ENCODE measurements at places on chromosomes 6 and 20.
A peak's percentile ranks its signal among the peaks of the same experiment; 100 is the strongest.

- no peak for DNase-seq
Observed at GRCh38 chr6:130029163-130029562, 10.8 kb downstream of the L3MBTL3 start.

DNA sequence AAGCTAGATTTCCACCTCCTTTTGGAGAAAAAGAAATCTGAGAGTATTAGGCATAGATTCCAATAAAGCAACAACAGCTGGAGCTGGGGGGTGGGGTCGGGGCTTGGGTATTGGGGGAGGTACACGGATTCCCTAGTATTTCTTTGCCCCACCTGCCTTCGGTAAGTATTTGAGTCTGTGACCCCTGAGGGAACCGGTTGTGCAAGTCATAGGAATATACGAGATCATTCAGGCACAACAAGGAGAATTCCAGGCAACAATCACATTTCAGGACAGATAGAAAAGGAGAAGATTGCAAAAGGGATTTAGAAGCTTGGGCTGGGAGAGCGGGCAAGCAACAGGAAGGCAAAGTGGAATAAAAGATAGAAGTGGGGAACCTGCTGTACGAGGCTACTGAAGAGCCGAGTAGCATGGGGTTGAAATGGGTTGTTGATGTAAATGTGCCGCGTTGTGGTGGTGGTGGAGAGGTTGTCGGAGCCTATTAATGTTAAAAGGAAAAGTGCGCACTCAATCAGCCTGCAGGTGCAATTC, 148.9 kb downstream of the BCAS1 start:
- no peak for DNase-seq

GRCh38 chr6:133805876-133806275, 83.0 kb upstream of the TCF21 start:
- no peak for DNase-seq

- no peak for DNase-seq
Observed at GRCh38 chr6:18488526-18489270, 101.5 kb downstream of the RNF144B start.

DNA sequence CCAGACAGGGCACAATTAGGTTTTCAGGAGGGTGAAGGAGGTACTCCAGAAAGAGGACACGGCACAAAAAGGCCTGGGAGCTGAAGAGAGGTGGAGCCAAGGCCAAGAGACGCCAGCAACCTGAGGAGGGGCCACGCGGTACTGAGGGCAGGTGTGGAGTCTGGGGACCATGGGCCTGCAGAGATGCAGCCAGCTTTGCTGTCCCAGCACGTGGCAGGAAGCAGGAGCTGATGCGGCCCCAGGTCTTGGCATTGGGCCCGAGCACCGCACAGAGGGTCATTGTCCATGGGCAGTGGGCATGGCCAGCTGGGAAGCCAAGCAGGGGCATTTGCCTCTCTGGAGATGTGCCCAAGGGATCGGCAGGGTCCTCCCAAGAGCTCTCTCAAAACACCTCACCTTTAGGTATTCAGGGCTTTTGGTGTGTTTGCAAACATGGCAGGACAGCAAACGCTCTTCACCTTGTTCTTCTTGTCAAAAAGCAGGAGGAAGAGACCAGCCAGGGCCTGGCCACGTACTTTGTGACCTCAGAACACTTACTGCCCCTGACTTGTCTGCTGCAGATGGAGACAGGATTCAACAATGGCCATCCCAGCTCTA, 1.4 kb upstream of the BPIFB1 start:
- peak; percentile 79 for DNase-seq

GRCh38 chr20:13200767-13201500, 20.1 kb upstream of the ISM1 start:
- DNase-seq: no peak

DNA sequence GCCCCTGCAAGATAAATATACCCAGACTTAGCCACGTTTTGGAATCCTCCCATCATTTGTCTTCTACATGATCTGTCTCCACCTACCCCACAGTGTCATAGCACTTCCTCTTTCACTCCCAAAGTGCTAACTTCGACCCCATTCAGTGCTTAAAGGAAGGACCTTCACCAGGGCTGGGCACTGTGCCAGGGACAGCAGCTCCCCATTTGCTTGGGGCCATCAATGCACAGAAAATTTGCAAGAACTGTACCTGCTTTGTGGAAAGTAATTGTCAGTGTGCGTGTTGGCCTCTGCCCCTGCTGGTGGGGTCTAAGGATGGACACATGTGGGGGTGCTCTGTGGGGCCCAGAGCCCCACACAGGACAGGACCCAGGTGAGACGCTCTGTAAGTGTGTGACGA, 5.2 kb upstream of the BPIFA2 start:
- DNase-seq: no peak

DNA sequence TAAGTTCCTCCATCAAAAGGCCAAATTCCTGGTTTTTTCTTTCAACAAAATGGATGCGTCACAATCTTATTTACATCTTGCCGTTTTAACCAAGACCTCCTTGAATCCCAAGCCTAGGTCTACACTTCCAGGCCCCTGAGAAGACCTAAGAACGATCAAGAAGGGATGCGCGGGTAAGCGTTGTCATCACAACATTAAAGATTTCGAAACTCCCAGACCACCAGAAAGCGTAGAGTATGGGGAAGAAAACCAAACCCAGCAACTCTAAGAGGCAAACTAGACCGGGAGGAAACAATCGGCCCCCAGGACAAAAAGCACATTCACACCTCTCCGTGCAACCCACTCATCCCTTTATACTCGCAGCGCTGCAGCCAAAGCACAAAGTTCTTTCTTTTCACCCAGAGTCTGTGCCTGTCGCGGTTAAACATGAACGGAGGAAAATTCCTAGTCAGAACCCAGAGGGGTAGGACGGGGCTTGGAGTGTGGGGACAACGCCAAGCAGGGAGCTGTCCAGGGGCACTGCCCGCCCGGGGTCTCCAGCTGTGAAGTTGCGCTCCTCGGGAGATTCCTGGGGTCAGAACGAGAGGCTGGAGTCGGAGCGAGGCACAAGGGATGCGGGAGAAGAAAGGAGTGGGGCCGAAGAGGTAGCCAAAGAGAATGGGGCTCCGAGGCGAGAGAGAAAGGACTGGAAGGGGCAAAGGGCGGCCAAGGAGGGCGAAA, 725 bp downstream of the OSER1 start:
- DNase-seq: no peak

- DNase-seq: no peak
Observed at GRCh38 chr6:45697605-45698004, 318.1 kb downstream of the CLIC5 start.

- DNase-seq: peak; percentile 5
Observed at GRCh38 chr20:63122626-63123025, 93.3 kb downstream of the YTHDF1 start.

- DNase-seq: no peak
Observed at GRCh38 chr6:75171986-75172385, 33.9 kb downstream of the COL12A1 start.

- no peak for DNase-seq
Observed at GRCh38 chr6:18742406-18742805, 355.3 kb downstream of the RNF144B start.

GRCh38 chr20:49573900-49574416, 6.0 kb upstream of the PTGIS start:
- no peak for DNase-seq

- no peak for DNase-seq
Observed at GRCh38 chr6:107866606-107867301, 42.6 kb upstream of the SCML4 start.

- DNase-seq: no peak
Observed at GRCh38 chr6:156779206-156780094, 2.3 kb downstream of the ARID1B start.

DNA sequence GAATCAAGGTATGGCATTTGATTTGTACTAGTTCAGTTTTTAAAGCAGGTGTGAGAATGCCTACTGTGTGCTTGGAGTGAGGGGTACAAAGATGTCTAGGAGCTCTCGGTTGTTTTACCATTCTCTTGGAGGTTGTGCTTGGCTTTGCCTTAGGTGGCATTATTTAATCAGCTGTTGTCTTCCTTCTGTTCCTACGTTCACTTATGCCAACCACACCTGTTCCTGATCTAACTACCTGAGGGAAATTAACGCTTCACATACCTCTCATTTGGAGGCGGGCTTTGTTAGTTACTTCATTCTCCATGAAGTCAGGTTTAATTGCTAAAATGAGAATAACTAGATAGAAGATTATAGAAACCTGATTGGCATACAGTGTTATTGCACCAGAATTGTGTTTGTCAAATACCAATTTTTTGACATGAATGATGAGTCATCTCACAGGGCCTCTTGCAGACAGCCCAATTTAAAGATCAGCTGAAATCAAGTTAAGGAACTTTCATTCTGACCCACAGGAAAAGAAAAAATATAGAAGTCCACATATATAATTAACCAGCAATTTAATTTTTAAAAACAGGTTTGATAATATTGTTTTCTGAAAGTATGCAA, 24.8 kb upstream of the PBOV1 start:
- DNase-seq: no peak

- DNase-seq: no peak
Observed at GRCh38 chr6:63683071-63683603, 47.5 kb downstream of the PHF3 start.

GRCh38 chr20:14522595-14522994, 185.2 kb upstream of the FLRT3 start:
- no peak for DNase-seq

- no peak for DNase-seq
Observed at GRCh38 chr6:41442800-41443501, 103.2 kb upstream of the FOXP4 start.

Measured in chondrocyte (in vitro differentiated cells).